GM04503 (cell line): ENCODE measurements at places on chromosomes 6 and 20.
A peak's percentile ranks its signal among the peaks of the same experiment; 100 is the strongest.

DNA sequence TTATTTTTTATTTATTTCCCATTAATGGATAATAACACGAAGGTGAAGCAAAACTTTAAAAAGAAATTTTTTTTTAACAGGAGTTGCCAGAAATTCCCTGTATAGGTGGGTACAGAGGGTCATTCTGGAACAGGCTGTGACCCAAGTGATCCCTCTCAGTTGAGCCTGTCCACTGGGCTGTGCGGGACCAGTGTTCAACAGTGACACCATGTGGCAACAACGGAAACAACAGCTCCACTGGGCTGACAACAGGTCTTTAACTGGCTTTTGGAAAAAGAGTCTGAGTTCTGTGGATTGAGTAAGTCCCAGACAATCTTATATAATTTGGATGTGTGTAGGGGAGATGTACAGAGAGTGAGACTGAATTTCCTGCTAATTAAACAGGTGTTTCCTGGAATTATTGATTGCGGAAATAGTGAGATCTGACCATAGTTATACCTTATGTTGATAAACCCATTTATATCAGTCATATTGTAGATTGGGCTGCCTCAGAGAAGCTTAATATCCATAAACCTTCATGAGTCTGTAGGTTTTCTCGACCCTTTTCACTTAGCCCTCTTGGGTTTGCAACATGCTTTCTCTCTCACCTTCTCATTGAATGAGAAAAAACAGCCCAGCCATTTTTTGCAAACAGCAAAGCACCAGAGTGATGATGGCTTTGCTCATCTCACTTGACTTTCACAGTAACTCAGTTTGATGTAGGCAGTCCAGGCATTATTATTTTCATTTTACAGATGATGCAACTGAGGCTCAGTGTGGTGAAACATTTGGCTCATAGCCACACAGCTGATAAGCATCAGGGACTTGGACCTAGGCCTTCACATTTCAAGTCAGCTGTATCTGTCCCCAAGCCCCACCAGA, 17.5 kb downstream of the KIAA1755 start:
- DNase-seq, result no peak

- no peak for DNase-seq
Measured at GRCh38 chr6:156949376-156949775, 172.2 kb downstream of the ARID1B start.

- DNase-seq, result no peak
Measured at GRCh38 chr6:133358574-133359150, 117.5 kb downstream of the EYA4 start.

DNA sequence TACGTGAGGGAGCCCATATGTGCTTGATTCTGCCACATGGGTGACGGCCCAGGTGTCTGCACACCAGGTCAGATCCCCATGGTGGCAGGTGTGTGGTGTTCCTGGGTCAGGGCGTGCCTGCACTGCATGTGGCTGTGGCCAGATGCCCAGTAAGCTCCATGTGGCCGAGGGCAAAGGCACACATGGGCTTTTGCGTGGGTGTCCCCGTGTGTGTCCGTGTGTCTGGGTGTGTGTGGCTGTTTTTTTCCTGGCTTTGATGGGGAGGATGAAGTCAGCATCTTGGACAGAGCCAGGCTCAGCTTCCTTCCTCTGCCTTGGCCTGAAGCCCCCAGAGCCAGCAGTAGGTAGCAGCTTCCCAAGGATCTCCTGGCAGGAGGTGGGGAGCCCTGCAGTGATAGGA, 1.5 kb upstream of the TNXB start:
- no peak for DNase-seq

- DNase-seq, result peak; percentile 15
Measured at GRCh38 chr20:32037929-32038328, 14.1 kb upstream of the HCK start.

- no peak for DNase-seq
Measured at GRCh38 chr6:13425943-13426931, 61.2 kb downstream of the GFOD1 start.

DNA sequence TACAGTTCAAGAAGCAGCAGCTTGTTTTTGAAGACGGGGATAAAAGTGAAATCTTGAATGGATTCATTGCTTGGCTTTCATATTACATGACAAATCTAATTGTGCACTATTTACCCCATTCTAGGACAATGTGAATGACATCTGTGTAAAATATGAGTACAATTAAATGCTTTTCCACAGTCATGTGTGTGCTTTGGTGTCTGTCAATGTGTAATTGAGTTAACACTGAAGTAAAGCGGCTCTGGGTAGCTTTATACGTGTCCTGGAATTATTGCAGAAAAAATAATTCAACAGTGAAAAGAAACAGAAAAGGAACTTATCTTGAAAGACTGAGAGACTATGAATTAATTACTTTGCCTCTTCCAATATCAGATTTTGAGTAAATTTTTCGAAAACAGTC, 233.5 kb upstream of the HS3ST5 start:
- no peak for DNase-seq

DNA sequence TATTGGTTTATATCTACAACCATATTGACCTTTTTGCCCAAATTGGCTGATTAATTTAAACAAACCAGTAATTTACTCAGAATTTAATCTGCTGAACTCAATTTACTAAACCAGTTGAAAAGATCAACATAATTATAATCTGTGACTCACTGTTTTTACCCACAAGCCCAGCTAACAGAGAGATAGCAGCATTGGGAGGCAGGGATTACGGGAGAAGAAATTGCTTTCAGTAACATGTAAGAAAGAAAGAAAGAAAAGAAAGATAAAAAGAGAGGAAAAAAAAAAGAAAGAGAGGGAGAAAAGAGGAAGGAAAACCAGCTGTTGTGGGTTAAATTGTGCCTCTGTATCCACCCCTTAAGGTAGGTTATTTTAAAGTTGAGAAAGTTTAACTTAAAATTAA, 13.3 kb upstream of the RHAG start:
- no peak for DNase-seq

DNA sequence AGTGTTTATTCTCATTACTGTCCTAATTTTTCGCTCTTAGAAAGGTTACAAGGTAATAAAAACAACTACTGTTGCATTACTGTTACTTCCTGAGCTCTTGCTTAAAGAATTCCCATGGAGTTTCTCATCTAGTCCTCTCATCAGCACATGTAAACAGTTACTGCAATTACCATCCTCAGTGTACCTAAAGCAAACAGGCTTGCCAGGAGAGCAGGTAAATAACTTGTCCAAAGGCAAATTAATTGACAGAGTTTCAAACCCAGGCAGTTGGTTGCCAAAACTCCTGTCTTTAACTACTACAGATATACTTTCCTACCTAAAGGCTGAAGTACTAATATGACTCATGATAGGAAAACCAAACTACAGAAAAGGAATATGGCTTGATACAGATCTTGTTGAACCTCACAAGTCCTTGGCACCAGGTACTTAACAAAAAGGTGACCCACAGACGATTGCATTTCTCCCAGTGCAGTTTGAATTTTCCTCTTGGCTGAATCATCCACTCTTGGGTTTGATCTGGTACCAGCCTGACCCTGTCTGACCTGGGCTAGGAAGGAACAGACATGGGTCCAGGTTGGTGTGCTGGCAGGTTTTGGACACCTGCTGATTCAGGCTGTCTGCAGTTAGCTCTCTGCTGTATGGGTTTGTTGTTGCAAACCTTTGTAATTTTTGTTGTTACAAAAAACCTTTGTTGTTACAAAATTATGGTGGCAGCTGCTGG, 153.0 kb downstream of the CFAP61 start:
- no peak for DNase-seq
